Fibroblast of the conjunctiva (primary cell): ENCODE measurements at places on chromosomes 5 and 9.

GRCh38 chr5:166712447-166713185 lies 1578.8 kb upstream of the WWC1 start:
- DNase-seq = no peak

DNA sequence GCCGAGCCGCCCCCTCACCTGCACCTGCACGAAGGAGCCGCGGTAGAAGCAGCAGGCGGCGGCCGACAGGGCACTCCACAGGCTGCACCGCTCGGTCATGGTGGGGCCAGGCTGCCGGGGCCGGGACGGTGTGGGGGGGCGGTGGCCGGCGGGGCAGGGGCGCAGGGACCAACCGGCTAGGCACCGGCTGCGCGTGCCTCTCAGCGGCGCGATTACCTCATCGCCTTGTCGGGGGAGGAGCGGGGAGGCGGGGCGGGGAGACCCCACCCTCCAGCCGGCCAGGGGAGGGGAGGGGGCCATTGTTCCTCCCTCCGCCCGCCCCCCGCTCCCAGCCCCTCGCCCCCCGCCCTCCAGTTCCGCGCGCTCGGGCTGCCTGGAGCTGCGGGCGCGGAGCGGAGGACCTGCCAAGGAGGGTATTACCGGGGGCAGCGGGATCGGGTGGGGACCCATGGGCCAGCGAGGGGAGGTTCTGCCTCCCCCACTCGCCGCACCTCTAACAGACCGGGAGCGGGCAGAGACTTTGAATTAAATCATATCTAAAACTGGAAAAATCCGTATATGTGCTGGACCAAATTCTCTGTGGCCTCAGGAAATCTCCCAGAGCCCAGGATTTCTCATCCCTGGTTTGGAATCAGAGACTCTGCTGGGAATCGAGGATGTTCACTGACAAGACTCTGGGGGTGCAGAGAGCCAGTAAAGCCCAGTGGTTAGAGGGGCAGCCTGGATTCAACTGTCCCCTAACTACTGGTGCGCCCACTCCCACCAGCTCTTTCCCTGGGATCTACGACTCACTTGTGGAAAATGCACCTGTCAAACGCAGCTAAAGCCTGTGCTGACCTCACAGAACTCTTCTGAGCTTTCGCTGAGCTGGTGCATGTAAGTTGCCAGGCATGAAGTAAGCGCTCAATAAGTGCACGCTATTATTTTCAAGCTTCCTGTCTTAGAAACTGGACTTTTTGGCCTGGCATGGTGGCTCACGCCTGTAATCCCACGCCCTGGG lies 20.3 kb upstream of the TOR2A start:
- no peak for DNase-seq

DNA sequence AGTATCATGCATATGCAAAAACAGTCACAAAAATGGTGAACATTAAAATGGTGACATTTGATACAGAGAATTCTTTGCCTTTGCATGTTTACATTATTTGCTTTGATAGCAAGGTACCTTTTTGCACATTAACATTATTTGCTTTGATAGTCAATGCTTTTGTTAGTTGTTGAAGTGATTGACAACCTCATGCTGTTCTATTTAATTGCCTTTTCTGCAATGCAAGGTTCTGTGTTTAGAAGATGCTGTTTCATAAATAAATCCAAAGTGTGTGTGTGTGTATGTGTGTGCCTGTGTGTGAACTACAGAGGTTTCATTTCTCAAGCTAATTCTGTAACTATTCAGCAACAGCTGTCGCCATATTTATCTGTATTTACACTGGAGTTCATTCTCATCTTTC lies 668.7 kb downstream of the NR2F1-AS1 start:
- no peak for DNase-seq

DNA sequence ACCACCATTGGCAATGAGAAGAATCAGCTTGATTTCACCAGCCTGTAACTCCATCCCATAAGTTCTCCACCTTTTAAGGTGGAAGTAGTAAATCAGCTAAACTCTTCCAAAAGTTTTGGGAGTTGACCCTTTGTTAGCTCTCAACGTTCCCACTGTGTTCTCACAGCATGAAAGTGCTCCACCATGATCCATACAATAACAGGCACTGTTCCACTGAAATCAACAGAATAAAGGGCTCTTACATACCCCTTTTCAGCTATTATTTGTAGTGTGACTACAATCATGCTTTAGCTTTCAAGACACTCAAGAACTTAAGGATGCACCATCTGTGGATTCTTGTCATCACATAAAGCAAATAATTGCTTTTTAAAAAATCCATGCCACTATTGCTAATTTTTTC lies 81.6 kb downstream of the PPP2R2B start:
- DNase-seq = no peak

DNA sequence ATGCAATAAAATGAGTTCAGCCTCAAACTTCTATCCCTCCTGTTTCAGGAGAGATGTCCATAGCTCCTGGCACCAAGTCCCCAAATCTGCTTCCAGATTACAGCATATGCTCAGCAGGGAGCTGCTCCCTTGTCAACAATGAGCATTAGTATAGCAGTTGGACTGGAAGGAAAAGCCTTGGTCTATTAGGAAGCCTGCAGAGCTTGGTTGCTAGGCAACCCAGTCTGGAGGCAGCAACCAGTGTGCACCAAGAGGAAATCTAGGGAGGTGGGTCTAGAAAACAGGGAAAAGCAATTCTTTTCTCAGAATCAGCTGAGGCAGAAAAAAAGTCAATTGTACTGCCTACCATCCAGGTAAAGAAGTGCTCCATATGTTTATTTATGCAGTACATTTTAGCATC lies 229.5 kb upstream of the NMUR2 start:
- no peak for DNase-seq

GRCh38 chr9:109101810-109102209 lies 17.9 kb downstream of the TMEM245 start:
- no peak for DNase-seq

- no peak for DNase-seq
These were observed 517.2 kb downstream of the CAAP1 start for GRCh38 chr9:26375448-26375847.

GRCh38 chr5:175444060-175444904 lies at the start of gene DRD1:
TSS of gene DRD1 (minus strand) at chr5:175444182. CDS start at chr5:175443099, 1,083 bp downstream.
- no peak for DNase-seq
